Activated naive CD8-positive, alpha-beta T cell treated with anti-CD3 and anti-CD28 coated beads for 36 hours (primary cell): ENCODE measurements at places on chromosomes 6 and 20. TPM values are rescaled to one million over a fixed set of nuclear protein-coding genes. Genes with fewer than 3 reads are reported as not detected.
A peak's percentile ranks its signal among the peaks of the same experiment; 100 is the strongest.

Gene MUCL3
- total RNA-seq: not detected

DNA sequence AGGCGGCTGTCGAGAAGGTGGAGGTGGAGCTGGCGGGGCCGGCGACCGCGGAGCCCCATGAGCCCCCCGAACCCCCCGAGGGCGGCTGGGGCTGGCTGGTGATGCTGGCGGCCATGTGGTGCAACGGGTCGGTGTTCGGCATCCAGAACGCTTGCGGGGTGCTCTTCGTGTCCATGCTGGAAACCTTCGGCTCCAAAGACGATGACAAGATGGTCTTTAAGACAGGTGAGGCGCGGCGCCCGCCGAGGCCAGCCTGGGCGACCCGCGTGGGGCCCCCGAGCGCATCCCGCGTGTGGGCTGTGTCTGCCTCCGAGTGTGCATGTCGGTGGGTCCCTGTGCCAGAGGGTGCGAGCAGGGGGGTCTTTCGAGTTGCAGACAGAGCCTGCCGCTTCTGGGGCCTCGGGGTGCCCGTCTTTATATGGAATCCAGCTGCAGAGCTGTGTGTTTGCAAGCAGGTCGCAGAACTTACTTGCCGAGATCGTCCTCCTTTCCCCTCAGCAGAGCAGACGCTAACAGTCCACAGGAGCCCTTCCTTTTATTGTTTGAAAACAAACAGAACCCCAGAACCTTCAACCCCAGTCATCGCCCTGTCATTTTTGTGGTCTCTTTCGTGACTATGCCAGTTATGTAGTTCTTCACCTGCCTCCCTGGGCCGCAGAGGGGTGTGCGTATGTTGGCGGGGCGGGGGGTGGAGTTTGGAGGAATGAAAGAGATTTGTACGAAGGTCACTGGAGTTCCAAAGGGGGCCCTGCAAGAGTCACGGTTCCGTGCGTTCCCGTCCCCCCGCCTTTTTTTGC, 766 bp downstream of the SLC16A10 start:
- no peaks in the 10 kb centered on the region for H3K27me3 ChIP-seq
- peaks cover 33% of the 10 kb centered on the region for H3K4me1 ChIP-seq
- H3K4me3 ChIP-seq: peak overlapping the region; percentile 95
- peak overlapping the region; percentile 88 for H3K27ac ChIP-seq

- H3K4me1 ChIP-seq: peaks cover 16% of the 10 kb centered on the region
- DNase-seq: no peak
- H3K27ac ChIP-seq: no peak overlapping the region
- peaks cover 19% of the 10 kb centered on the region for H3K27me3 ChIP-seq
- no peak overlapping the region for H3K4me3 ChIP-seq
These were observed 111.4 kb upstream of the PREP start for GRCh38 chr6:105514306-105514705.

Gene THBD
- not detected for total RNA-seq

DNA sequence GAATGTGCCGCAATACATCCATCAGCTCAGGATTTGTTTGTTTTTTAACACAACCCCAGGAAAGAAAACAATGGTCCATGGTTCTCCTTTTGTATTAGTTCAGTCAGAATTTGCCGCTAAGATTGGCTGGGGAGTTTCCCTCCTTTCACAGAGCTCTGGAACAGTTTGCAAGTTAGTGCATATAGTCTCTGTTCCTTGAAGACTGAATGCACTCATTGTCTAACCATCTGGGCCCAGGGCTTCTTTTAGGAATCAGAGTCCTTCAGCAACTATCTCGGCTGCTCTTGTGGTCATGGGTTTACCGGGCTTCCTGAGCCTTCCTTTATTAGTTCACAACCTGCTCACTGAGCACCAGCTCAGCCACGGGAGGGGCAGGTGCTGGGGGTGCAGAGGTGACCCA, 121.3 kb downstream of the SLC23A2 start:
- peaks cover 24% of the 10 kb centered on the region for H3K36me3 ChIP-seq
- no peak overlapping the region for H3K27ac ChIP-seq
- peaks cover 11% of the 10 kb centered on the region for H3K4me1 ChIP-seq
- H3K27me3 ChIP-seq: no peaks in the 10 kb centered on the region
- DNase-seq: no peak

Gene CTCFL
- not detected for total RNA-seq
